ENCODE measurements at places on chromosomes 1 and 21.
A peak's percentile ranks its signal among the peaks of the same experiment; 100 is the strongest.

- no peak for DNase-seq
Observed at GRCh38 chr1:81695741-81696140, 105.0 kb upstream of the ADGRL2 start.

- DNase-seq: no peak
Observed at GRCh38 chr1:982765-983436, 1.0 kb upstream of the PERM1 start.

DNA sequence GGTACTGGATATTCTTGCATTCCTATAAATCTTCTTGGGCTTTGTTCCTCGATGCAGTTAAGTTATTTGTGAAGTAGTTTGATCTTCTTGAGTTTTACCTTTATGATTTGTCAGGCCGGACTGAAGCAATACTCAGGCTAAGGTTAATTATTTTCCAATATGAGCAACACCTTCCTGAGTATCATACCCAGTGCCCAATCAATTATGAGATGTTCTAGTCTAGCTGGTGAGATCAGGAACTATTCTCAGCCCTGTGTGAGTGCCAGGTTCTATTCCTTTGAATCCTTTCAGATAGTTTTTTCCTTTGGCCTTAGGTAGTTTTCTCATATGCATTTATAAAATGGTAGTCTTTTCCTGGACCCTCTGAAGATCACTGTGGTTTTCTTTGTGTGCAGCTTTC, 92.5 kb downstream of the SCMH1 start:
- DNase-seq: no peak

DNA sequence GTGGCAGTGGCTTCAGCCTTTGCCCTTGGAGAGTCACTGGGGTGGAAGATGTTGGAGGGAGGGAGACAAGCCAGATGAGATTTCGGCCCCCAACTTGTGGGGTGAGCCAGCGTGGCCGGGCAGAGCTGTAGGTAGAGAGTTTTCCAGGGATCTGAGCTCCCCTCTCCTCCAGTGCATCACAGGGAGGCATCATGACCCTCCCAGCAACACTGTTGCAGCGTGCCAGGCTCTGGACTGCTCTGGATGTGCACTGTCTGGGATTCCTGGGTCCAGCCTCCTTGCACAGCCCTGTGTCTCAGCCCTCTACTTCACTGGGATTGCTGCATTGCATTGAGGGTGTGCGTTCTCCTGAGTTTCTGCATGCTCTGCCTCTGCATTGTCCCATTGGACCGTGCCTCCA, 8.9 kb downstream of the PTPRU start:
- no peak for DNase-seq

DNA sequence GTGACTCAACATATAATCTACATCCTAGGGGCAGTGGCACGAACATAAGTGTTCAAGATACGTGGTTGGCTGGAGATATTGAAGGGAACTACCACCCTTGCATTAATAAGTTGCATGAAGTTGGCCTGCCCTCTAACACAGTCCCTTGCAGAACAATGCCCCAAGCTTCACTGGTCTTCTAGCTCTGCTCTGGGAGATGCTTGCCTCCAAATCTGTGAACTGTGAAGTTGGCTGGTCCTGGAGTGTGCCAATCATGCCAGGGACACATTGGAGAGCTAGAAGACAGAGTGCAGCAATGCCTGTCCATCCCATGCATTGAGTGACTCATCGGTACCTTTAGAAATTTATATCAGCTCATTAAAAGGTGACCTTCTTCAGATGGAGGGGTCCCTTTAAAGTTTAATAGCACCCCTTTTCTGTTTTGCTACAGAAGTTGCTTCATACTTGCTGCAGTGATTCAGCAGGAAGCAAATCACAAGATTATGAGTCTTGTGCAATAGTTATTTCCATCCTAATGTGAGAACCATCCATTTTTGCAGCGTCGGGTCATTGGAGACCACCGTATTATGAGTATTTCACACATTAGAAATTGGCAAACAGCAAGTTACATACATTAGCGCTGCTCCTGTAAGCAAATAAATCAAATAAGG, 55.2 kb upstream of the KAZN start:
- DNase-seq: no peak

DNA sequence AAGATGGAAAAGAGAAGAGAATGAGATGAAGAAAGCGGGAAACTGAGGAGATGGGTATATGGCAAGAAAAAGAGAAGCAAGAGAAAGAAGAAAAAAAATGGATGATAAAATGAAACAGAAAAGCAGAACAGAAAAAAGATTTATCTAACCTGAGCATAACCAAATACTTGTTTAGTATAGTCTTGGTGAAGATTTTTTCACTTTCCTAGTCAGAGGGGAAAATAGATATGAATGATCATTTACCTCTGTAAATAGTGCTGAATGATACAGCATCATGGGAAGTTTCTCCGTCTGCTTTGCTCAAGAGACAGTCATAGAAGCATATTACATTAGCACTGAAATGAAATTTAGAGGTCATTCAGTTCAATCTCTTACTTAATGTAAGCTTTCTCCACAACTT, 36.1 kb upstream of the PLPPR4 start:
- no peak for DNase-seq

DNA sequence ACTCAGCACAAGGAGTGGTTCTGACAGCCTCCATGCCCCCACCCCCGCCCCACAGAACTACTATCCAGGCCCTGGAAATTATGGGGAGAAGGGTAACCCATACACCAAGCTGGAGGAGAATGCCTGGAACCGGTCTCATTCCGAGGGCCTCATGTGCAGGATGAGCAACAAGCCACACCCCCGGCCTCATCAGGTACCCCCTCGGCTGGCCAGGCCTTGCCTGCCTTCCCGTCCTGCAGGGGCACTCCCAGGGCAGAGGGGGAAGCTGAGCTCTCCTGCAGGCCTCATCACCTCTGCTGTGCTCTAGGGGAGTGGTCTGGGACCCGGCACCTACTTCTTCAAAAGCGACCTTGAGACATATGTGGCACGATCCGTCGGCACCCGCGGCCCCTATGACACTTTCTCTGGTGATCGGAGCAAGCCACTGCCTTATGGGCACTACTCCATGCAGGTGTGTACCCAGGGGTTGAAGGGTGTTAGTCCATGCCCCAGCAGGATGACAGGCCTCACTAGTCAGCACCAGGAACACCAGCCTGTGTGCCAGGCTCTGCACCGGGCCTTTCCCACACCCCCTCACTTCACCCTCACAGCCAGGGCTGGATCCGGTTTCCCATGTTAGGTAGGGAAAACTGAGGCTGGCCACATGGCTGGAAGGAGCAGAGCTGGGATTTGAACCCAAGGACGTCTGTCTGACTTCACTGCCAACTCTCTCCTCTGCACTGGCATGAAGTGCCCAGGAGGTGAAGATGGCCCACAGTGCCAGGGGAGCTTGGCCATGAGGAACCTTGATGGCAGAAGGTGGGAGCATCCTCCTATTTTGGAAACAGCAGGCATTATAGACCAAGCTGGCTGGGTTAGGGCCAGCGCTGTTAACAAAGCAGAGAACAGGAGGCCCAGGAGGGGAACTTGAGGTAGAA, 10.9 kb upstream of the TTC22 start:
- no peak for DNase-seq

GRCh38 chr1:101115112-101115511, 89.5 kb upstream of the DPH5 start:
- no peak for DNase-seq

- DNase-seq: peak; percentile 20
Observed at GRCh38 chr1:85464497-85465098, 361 bp downstream of the DDAH1 start.

GRCh38 chr1:152768847-152769533, 6.0 kb upstream of the LCE1F start:
- DNase-seq: no peak

DNA sequence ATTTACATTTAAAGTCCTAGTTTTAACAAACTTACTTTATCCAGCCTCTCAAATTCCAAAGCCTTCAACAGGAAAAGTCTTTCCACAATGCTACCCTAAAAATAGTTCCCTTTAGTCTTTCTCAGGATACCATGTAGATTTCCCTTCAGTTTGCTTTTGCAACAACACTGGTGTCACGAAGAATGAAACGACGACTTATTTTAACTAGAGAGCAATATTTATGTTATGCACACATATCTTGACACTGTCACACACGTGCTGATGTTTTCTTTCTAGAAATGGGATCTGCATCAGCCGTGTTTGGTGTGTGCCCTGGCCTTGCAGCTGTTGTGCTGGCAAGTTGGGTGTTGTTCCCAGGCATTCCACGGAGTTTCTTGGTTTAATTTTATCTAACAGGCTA, 75.5 kb downstream of the SIPA1L2 start:
- no peak for DNase-seq

GRCh38 chr1:213861841-213862240, 125.9 kb upstream of the PROX1 start:
- no peak for DNase-seq

DNA sequence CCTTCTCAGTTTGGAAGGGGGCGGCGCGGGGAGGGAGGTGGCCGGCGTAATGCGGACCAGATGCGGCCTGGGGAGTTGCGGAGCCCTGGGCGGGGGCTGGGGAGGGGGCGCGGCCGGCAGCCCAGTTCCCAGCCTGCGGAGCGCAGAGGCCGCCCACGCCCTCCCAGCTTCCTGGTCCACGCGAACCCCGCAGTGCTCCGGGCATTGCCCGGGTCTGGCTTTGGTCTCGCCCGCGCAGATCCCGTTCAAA, 695 bp downstream of the DMBX1 start:
- no peak for DNase-seq

DNA sequence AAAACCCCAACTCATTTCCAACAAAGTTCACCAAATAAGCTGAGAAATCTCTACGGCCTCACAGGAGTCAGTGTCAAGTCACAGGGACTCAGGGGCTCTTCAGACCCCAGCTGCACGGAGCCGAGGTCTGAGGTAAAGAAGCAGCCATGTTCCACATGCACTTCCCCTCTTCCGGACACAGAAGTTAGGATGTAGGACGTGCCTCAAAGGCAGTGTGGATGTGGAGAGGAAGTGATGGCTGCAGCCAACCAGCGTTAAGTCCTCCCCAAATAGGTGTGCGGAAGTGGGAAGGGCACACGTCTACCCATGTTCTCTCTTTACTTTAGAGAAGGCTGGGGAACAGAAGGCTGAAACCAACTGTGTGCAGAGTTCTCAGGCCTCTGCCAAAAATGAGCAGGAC, 14.6 kb upstream of the NCF2 start:
- no peak for DNase-seq

- no peak for DNase-seq
Observed at GRCh38 chr1:230737622-230738262, 9.4 kb upstream of the CAPN9 start.

GRCh38 chr1:151221616-151222015, 23.3 kb downstream of the PIP5K1A start:
- DNase-seq: no peak

DNA sequence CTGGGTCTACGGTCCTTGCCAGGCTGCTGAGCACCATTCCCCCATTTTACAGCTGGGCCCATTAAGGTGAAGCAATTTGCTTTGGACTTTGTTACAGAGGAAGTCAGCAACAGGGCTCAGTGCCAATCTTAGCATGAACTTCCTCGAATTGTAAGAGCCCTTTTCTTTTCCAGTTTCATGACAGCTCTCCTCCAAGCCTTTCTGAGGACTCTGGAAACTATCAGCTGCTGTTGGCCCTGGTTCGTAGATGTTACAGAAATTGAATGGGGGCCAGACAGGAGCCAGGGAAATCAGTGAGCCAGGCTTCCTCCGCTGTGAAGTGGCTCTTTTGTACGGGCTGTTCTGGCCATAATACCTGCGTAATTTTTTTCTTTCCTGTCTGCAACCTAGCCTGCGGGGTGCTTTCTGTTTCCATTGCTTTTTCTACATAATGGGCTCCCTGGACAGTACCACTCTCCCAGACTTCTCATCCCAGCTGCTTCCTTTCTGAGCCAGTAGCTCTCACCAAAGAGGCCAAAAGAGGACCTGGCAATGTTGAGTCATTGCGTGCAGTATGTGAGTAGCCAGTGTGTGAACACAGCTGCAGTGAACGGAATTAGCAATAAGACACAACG, 386.3 kb downstream of the DISC1 start:
- no peak for DNase-seq

GRCh38 chr21:38325731-38326420, 69.1 kb downstream of the KCNJ15 start:
- no peak for DNase-seq

GRCh38 chr1:29322861-29323585, 86.7 kb downstream of the PTPRU start:
- DNase-seq: no peak

GRCh38 chr1:156405670-156406069, 36.7 kb downstream of the RHBG start:
- no peak for DNase-seq

- DNase-seq: no peak
Observed at GRCh38 chr1:14855268-14855667, 256.8 kb downstream of the KAZN start.

DNA sequence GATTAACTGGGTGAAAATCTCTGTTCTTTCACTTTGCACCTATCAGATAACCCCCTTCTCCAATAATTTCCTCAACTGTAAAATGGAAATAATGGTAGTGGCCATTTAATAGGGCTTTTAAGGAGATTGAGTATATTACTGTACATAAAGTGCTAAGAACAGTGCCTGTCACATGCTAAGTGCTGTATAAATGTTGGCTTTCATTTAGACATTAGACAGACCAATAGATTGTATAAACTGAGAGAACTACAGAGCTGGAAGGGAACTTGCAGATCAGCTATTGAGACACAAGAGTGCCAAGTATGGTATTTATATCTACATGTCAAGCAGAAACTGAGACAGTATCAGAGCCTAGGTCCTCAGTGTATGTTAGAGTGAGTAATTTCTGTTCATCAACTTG, 934.7 kb downstream of the PLA2G4A start:
- no peak for DNase-seq

DNA sequence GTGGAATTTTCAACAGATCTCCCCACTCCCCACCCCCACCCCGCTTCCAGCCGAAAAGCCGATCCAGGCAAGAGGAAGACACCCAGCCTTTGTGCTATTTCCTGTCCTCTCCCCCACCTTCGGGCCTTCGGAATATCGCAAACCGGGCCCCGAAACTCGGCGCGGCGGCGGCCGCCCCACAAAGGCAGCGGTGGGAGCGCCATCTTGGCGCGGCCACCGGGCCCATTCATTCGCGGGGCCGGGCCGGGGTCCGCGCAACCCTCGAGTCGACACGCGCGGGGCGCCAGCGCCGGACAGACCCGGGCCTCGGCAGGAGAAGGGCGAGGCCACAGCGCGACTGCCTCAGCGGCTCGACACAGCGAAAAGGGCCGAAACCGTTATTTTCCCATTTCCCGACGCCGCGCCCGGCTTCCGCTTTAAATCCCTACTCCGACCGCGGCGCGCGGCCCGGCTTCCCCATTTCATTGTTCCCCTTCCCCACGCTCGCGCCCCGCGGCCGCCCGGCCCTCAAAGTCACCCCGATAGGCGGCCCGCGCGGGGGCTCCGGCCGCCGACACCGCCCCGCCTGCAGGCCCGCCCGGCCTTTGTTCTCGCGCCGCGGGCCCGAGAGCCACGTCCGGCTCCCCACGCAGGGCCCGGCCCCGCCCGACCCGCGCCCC, 911 bp downstream of the GNB1 start:
- peak; percentile 61 for DNase-seq

GRCh38 chr1:36097693-36098585, 9.2 kb downstream of the ADPRS start:
- DNase-seq: no peak
